Effector memory CD4-positive, alpha-beta T cell (primary cell): ENCODE measurements at places on chromosomes 1 and 21.

DNA sequence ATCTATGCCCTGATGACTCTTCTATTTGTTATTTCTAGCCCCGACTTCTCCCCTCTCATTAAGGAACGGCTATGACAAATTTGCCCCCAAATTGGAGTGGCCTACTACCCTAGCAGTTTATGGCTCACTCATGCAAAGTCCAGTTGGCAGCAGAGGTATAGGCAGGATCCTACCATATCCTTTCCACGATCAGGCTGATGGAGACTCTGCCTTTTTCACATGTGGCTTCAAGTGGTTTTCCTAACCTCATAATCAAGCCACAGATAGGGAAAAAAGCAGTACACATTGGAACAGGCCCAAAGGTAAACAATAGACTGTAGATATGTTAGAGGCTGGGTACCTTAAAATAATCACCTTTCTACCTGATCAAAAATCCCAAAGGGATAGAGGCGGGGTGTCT is 292.5 kb downstream of the NCAM2 start:
- no peak for DNase-seq

DNA sequence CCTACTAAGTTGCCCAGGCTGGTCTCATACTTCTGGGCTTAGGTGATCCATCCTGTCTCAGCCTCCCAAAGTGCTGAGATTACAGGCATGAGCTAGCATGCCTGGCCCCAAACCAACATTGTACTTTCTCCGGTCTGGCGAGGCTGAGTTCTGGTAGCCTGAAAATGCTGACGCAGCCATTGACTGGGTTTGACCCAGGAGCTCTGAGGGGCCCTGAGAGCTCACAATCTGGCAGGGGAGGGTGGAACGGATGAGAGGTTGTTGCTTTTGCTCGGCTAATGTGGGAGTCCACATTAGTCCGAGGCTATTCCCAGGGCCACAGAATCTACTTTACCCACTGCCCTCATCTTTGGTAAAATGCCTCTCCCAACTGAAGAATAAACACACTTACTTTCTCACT is 35.1 kb upstream of the PARP1 start:
- DNase-seq, result no peak

- DNase-seq, result no peak
Observed at GRCh38 chr1:219990782-219991510, 55.4 kb downstream of the EPRS1 start.

GRCh38 chr1:38776466-38777065 is 83.0 kb downstream of the RRAGC start:
- no peak for DNase-seq

DNA sequence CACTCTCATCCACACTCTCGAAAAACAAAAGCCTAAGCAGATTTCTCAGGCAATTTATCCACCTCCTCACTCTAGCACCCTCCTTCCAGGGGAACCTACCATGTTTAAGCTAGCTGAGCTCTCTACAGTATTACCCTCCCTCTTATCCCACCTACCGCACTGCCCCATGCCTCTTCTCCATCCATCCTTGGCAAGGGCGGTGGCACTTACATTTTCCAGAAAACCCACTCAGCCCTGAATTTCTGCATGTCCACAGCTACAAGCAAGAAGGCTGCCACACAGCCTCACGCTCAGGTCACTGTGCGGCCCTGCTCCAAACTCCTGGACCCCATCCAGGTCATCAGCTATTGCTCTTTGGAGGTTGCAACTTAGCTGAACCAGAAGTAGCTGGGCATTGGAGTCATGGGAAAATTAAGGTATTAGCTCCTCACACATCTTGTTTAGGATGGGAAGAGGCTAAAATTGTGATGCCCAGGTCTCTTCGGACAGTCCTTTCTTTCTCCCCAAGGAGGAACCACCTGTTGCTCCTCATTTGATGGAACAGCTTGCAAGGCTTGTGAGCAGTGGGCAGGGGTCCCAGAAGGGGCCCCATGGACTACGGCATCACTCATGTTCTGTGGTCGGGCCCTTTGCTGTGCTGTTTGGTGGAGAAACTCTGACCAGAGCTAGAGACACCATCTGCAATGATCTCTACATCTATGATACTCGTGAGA is 1.1 kb downstream of the KLHDC9 start:
- no peak for DNase-seq
